NCI-H1930 (cell line): ENCODE measurements at places on chromosomes 7 and 10.

DNA sequence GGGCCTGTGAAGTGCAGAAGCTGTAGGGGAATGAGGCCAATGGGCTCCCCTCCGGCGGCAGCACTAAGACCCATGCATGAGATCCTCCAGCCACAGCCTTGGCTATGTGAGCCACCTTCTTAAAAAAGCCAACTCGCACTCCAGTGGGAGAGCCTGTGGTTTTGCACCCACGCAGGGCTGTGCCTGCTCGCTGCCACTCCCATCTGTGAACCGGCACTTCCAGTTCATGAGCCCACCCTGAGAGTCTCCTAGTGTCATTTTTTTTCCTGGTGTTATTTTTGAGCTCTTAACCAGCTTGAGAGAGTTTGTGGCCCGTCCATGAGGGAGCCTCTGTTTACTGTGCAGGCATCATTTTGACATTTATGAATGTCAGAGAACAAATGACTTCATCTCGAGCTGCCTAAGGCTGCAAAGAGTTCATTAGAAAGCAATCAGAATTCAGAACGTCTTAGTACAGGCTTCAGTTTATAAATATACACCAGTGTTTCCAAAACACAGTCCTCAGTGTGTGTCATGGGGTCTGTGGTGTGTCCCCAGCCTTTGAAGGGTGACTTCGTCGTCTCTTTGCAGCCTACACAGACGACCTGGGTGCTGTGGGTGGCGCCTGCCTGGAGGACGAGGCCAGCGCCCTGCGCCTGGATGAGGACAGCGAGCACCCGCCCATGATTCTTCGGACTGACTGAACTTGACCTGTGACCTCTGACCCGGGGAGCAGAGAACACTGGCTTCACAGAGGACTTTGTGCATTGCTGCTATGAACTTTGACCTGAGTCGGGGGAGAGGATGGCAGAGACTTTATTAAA lies 40.4 kb downstream of the WIPI2 start:
- DNase-seq = no peak

DNA sequence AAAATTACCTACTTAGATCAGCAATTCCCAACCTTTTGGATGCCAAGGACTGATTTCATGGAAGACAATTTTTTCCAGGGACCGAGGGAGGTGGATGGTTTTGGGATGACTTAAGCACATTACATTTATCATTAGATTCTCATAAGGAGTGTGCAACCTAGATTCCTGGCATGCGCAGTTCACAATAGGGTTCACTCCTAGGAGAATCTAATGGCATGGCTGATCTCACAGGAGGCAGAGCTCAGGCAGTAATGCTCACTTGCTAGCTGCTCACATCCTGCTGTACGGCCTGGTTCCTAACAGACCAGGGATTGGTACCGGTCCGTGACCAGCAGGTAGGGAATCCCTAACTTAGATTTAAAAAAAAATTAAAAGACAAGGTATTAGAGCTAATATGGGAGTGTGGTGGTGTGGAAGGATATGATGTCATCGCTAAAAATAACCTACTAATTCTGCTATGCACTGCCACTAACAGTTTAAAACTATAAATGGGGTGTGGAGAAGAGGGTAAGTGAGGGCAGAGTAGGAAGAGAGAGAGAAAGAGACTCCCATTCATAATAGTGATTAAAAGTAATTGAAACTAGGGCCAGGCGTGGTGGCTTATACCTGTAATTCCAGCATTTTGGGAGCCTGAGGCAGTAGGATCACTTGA lies 282.7 kb downstream of the BAMBI start:
- DNase-seq = no peak

GRCh38 chr7:151876899-151877777 lies at the start of gene PRKAG2:
TSS of gene PRKAG2 (minus strand) at chr7:151877115. CDS start at chr7:151876620, 495 bp downstream.
- peak; percentile 54 for DNase-seq

DNA sequence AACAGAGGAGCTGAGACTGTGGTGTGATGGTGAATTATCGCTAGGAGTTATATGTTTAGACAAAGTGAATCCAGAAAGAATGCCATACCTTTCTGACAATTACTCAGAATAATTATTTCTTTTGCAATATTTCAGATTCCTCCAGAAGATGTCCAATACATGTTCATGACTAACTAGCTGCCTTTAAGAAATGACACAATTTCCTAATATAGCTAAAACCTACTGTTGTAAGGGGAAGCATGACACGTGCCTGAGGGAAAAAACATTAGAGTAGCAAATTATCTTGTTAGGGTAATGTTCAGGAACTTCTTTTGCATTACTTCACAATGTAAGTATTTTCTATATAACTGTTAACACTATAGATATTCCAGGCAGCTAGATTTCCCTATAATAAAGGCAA lies 150.3 kb downstream of the COL28A1 start:
- DNase-seq = no peak

DNA sequence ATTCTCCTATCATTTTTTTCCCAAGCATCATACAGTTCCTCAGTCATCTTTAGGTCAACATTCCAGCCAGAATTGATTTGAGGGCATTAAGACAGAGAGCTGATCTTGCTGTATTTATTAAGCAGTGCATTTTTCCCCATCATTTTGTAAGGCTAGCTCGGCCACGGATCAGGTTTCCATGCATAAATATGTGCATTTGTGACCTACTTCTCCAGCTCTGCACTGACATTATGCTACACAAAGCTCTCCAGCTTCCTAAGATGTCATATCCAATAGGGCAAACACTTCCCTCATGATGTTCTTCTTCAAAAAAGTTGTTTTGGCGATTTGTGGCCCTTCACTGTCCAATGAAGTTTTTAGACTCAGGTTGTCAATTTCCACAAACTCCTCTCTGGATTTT lies 202.6 kb downstream of the C7orf25 start:
- DNase-seq = no peak

DNA sequence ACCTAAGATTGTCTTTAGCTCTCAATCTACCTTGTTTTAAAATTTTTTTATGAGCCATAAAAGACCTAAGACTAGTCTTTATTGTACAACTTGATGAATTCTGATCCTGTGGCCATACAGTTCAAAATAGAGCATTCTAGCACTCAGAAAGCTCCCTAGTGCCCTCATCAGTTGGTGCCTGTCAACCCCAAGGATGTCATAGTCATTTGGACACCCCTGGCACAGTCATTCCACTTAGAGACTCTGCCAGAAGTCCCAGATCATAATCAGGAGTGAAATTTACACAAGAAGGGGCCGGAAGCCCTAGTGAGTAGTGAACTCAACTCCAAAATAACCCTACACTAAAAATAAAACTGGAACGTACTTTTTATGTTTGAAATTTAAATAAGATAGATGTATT lies 80.0 kb upstream of the INSIG1 start:
- no peak for DNase-seq

DNA sequence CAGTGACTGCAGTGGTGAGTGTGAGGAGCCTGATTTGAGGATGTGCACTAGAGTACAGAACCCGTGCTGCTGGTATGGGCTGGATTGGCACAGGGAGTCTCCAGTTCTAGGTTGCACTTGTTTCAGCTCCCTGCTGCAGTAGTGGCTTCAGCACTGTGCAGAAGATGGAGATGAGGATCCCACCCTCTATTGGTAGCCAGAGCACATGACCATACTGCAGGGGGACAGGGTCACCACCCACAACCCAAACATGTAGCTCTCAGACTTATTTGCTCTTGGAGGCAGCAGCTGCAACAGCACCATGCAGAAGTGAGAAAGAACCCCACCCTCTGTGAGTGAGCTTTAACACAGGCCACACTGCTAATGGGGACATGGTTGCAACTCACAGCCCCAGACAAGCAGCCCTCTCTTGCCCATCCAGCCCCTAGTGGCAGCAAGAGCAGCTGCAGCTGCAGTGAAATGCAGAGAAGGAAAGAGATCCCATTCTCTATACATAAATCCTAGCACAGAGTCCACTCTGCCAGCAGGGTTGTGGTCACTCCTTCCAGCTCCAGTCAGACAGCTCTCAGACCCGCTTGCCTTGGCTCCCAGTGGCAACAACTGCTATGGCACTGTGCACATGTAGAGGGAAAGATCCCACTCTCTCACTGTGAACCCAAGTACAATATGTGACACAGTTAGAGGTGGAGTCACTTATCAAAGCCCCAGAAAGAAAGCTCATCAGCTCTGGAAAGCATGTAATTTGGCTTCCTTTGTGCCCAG lies 51.4 kb upstream of the SCIN start:
- DNase-seq = no peak

GRCh38 chr7:5088906-5089305 lies 43.2 kb downstream of the RBAK start:
- no peak for DNase-seq

- no peak for DNase-seq
Measured at GRCh38 chr10:69878038-69878437, 76.3 kb downstream of the COL13A1 start.

GRCh38 chr10:98920807-98921206 lies 314.8 kb downstream of the HPSE2 start:
- no peak for DNase-seq
